ENCODE measurements at places on chromosomes 16 and 17.

GRCh38 chr16:852451-853185 is 52.1 kb upstream of the GNG13 start:
- DNase-seq, result no peak

DNA sequence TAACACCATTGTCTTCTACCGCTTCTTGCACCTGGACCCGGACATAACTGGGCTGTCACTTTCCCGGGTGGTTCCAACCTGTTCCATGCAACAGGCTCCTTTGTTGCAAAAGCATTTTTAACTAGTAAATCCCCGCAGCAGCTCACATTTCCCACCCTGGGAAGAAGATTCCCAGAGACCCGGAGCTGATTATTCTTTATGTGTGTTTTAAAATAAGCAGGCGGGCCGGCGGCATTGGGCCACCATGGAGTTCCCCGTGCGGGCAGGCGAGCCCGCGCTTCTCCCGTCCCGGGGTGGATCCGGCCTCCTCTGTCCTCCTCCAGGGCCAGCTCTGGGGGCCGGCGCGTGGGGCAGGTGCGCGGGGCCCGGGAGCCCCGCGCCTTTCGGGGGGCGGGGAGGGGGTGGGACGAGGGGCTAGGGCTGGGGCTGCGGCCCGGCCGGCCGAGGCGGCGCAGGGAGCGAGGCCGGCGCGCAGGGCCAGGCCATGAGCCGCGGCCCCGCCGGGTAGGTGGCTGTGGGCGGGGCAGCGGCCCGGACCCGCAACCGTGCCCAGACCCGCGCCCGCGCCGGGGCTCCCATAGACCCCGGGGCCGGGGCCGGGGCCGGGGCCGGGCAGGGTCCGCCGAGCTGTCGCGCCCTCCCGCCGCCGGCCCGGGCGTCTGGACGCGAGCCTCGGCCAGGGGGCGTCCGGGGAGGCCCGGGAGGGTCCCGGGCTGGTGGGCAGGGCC is 1.7 kb downstream of the CRAMP1 start:
- DNase-seq, result peak; percentile 36

DNA sequence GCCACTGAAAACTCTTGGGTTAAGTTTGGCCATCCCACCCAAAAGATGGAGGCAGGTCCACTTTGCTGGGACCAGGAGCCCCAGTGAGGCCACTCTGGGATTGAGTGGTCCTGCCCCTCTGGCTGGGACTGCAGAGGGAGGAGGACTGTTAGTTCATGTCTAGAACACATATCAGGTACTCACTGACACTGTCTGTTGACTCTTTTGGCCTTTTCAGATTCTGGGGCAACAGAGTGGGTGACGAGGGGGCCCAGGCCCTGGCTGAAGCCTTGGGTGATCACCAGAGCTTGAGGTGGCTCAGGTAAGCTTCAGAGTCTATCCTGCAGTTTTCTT is 19.5 kb upstream of the CYLD start:
- DNase-seq, result no peak

GRCh38 chr16:3289998-3290673 is 6.8 kb downstream of the ZNF263 start:
- no peak for DNase-seq

DNA sequence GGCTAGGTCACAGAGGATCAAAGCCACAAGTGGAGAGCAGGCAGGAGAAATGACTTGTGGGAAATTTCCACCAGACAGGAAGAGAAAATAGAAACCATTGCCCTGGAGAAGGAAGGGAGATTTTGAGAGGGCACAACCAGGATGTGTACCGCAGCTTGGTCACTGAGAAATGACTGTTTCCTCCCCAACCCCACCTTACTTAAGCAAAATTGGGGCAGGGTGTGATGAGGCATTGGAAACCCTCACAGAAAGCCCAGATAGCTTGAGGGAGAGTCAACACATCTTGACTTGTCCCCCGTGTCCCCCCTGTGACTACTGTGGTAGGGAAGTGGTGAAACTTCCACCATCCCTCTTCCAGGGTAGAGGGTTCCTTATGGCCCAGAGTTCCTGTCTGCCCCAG is 113.5 kb upstream of the FAM20A start:
- DNase-seq, result no peak

DNA sequence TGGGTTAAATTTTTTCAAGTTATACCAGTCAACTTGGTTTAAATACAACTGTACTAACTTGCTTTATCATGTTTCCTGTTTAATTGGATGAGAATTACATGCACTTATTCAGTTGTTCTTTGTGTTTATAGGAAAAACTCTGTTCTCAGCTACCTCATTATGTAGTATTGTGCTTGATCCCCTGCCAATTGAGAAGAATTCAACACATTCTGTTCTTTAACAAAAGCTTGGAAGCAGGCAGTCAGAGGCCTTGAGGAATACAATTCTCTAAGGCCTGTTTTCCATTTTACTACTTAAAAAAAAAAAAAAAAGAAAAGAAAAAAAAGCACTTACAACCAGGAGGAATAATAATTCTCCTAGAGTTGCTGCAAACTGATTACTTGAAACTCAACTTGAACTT is 60.6 kb upstream of the CMIP start:
- DNase-seq, result peak; percentile 71

DNA sequence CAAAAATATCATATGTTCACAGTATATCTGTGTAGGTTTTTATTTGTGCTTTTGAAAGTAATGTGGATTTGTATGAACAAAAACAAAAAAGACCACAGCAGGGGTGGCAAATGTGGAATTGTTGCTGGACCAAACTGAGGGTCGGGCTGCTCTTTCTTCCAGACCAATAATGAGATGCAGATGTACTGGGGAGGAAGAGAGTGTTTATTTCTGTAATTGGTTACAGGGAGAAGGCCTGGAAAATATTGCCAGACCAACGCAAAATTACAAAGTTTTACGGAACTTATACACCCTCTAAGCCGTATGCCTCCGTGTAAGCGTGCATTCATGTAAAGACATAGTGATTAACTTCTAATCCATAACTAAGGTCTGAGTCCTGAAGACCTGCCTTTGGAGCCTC is 353.9 kb upstream of the C16orf82 start:
- DNase-seq, result no peak

DNA sequence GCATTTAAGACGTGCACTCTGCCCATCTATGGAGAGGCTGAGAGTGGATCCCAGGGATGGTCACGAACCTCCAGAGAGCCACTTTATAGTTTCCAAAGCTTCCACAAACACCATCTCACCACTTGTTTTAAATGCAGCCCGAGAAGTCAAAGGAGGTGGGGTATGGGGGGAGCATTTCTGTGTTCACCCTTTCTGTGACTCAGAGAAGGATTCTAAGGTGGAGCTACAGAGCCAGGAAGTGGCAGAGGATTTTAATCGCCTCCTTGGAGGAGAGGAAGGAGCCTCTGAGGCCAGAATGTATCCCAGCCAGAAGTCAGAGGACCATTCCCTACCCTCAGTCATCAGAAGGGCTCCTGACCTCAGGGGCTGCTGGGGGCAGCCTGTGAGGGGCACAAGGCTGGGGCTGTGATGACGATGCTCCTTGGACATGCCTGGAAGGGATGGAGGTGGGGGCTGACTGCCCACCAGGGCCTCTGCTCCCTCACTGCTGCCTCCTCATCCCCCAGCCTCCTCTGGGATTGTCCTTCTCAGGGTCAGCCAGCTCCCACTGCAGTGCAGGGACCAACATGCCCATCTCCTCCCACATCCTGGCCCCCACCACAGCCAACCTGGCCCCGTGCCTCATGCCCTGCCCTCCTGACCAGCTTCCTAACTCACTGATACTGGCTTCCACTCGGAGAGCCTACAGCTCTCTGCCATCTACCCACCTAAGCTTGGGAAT is 2.8 kb downstream of the XYLT2 start:
- peak; percentile 34 for DNase-seq

DNA sequence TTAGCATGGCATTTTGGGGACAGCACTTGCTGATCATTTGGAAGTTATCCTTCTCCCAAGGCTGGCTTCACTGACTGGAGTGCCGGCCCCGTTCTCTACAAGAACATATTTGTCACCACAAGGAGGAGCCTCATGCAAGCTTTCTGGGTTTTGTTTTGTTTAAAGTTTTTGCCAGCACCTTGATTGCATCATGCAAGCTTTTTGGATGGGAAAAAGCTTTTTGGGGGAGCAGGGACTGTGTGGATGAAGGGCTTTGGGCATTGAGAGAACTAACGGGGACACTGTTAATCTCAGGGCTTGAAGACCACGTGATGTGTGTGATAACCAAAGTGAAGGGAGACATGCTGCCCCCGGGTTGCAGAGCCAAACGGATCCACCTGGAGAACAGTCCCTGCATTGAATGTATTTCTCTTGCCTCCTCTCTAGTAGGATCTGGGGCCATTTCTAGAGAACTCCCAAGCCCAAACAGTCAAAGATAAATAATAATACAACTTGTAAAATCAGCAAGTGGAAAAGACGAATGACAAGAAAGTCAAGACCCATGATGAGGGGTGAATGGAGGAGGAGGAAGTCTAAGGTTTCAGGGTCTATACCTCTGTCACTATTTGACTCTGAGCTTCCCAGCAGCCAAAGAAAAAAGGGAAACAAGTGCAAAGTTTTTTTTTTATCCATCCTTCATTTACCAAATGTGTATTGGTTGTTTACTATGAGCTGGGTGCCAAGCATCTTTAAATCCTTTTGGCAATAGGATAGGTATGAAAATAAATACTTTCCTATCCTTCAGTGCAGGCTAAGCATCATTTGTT is 17.2 kb downstream of the TMEM114 start:
- peak; percentile 82 for DNase-seq

DNA sequence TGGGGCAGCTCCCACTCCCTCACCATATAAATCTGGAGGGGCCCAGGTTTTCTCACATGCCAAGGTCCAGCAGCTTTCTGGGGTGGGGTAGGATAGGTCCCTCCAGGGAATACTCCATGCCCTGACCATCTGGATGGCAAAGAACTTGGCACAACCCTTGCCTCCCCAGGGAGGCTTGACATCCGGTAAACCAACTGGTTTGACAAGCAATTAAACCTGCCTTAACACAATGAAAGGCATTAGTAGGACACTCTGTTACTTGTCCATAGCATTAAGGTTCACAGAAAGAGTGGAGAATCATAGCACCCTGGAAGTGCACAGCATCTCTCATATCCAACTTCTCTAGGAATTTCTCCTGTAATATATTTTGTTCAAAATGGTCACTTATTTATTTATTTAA is 63.9 kb upstream of the MAF start:
- no peak for DNase-seq

DNA sequence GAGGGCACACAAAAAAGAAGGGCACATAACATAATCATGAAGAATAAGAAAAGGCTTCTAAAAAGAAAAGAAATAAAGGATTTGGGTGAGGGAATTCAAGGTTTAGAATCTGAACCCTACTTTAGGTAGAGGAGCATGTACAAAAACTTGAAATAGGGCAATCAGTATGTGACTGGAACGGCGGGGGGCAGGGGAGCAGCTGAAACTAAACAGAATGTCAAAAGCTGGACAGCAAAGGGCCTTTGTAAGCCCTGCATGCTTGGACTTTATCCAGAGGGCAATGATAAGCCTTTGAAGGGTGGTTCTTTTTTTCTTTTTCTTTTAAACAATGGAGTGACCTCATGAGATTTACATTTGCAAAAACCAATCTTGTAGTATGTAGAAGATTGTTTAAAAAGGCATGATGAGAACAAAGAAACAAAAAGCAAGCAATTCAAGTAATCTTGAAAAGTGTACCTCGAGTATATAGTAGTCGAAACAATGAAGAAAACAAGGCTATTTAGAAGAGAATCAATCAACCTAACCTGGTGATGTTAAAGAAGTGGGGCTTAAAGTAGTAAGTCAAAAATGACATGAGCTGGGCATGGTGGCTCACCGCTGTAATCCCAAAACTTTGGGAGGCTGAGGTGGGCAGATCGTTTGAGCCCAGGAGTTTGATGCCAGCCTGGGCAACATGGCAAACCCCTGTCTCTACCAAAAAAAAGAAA is 46.7 kb upstream of the ANKFY1 start:
- peak; percentile 30 for DNase-seq

DNA sequence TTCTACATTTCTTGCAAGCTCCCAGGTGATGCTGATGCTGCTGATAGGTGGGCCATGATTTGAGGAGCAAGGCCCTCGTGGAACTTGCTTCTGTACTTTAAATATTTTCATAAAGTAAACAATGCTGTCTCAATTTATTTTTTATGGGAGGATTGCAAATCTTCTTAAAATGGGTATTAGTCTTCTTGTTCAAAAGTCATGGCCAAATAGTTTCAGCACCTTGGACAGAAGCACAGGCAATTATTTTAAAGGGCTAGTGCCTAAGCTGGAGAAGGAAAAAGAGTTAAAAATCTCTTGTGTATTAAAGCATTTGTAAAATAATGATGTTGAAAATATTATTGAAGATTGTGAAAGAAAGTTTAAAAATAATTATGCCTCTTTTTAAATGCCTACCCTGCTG is 50.5 kb downstream of the GPR139 start:
- DNase-seq, result peak; percentile 7

GRCh38 chr16:1708083-1708767 is 2.2 kb downstream of the MAPK8IP3 start:
- no peak for DNase-seq
